ENCODE measurements at places on chromosomes 3 and 15.

DNA sequence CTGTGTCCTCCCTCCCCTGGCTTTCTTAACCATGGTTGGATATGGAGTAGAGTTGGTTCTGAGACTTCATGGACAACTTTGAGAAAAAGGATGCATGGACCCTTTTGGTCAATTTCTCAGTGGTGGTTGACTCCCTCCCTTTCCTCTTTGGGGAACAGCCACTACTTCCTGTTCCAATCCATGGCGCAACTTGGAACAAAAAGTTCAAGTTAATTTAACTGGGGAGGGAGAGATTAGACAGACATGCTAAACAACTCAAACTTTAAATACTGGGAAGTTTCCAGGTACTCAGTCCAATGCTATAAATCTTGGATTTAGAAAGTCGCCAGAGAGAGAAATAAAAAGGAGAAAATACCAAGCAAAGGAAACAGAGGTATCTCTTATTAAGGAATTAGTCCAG is 202.2 kb downstream of the PDZRN3 start:
- no peak for DNase-seq

DNA sequence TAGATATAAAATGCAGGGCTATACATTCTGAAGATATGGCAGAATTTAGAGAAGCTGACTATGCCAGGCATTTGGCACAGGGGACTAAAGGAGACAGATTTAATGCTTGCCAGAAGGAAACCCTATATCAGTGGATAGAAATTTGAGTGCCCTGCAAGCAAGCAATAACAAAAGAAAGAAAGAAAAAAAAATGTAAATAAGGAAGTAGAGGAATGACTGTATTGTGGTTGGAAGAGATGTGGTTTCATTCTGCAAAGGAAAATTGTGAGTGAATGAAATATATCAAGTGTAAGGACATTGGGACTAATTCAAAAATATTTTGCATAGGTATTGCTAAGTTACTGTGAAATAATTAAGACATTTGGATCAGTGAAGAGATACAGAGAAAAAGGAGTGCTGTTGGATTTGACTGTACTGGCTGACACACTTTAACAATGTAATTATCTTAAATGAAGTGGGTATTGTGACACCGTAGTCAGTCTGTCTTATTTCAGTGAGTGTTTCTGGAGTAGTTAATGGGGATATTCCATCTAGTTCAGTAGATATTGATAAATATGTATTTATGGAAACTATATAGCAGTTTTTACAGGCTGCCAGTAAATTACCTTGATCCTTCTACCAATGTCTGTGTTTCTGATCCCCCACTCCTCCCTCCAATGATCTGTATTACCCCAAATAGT is 418.2 kb downstream of the CNTN4 start:
- DNase-seq: no peak

DNA sequence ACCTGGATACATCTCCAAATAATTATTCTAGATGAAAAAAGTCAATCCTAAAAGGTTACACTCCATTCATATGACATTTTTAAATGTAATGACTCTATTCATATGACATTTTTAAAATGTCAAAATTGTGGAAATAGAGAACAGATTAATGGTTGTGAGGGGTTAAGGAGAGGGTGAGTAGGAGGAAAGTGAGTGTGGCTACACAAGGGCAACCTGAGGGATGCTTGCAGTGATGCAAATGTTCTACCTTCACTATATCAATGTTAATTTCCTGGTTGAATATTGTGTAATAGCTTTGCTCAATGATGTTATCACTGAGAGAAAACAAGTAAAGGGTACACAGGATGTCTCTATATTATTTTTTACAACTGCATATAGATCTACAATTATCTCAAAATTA is 54.9 kb upstream of the PXYLP1 start:
- no peak for DNase-seq

GRCh38 chr3:146325170-146325569 is 74.3 kb upstream of the PLSCR4 start:
- DNase-seq: no peak

- no peak for DNase-seq
Observed at GRCh38 chr3:122533931-122534334, 19.2 kb upstream of the KPNA1 start.

DNA sequence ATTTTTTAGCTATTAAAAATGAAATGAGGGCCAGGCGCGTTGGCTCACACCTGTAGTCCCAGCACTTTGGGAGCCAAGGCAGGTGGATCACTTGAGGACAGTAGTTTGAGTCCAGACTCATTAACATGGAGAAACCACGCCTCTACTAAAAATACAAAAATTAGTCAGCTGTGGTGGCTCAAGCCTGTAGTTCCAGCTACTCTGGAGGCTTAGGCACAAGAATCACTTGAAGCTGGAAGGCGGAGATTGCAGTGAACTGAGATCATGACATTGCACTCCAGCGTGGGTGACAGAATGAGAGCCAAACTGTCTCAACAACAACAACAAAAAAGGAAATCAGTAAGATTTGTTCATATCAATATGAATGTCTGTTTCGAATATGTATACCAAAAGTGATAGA is 517.1 kb downstream of the ROBO1 start:
- DNase-seq: no peak

DNA sequence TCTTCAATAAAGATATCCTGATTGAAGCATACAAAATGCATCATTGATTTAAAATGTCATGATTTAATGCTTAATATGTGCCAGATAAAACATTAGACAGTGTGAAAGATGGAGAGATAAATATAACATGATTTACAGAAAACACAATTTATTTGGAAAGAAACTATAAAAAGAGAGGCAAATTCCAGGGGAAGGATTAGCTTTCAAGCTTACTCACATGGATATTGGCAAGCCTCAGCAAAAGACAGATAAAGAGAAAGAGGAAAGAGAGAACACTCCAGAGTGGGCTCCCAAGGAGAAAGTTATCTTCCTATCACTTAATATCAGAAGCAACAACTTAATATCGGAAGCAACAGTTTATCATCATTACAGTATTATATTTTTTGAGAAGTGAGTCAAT is 1036.5 kb downstream of the SQOR start:
- no peak for DNase-seq

GRCh38 chr3:195032955-195033354 is 238.0 kb downstream of the XXYLT1 start:
- DNase-seq: no peak

DNA sequence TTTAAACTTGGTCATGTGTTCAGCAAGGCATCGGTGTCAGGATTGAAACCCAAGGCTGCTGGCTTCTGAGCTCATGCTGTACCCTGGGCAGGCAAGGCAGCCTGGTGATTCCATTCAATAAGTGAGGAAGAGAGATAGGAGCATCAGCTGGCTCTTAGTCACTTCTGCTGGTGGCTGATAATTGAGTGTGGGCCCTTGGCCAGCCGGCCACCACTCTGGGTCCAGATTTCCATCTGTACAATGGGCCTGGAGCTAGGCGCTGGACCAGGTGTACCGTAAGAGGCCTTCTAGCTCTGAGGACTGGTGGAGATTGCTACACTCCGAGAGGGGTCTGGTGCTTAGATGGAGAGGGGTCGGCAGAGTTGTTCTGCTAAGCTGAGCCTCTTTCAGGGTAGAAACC is 4.3 kb downstream of the CD276 start:
- DNase-seq: no peak

DNA sequence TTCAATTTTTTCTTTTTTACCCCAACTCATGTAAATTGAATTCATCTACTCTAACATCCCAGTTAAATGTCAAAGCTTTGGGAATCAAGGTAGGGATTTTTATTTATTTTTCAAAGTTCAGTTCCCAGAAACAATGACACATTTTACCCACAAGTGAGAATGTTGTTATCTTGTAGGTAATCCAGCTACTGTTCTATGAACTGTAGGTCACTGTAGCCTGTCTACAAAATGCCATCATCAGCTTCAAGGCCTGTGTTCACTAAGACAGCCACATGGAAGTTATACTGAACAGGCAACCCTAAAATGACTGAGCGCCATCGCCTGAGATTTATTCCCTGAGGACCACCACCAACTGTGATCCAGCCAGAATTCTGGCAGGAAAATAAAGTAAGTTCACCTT is 219.7 kb downstream of the FHIT start:
- no peak for DNase-seq

Data from DMS79 (cell line).